ENCODE measurements at places on chromosomes 11 and 22. TPM values are rescaled to one million over a fixed set of nuclear protein-coding genes. Genes with fewer than 3 reads are reported as not detected.

The OLFML1 gene
- total RNA-seq = 4.2 TPM

The GLB1L3 gene
- not detected for total RNA-seq

The RCE1 gene
- 14.9 TPM for total RNA-seq

The MTA2 gene
- 97.1 TPM for total RNA-seq

The NRXN2 gene
- total RNA-seq = 0.55 TPM

The C2CD2L gene
- total RNA-seq = 4.7 TPM

The PGA5 gene
- not detected for total RNA-seq

The SLC43A3 gene
- total RNA-seq = 98.7 TPM

The CELF1 gene
- total RNA-seq = 128 TPM

The SAA1 gene
- 0.33 TPM for total RNA-seq

The CFAP300 gene
- 7.9 TPM for total RNA-seq

The RIN1 gene
- total RNA-seq = 32.5 TPM

The C11orf42 gene
- not detected for total RNA-seq

The PLAAT5 gene
- total RNA-seq = not detected

The FOLR3 gene
- 3.8 TPM for total RNA-seq

Measured in uterine smooth muscle cell (primary cell).